ENCODE measurements at places on chromosomes 7 and 10. TPM values are rescaled to one million over a fixed set of nuclear protein-coding genes. Genes with fewer than 3 reads are reported as not detected.

- no peak for DNase-seq
Observed at GRCh38 chr7:284762-285722, 4.9 kb upstream of the FOXL3 start.

The TMEM184A gene
- 8.6 TPM for total RNA-seq

DNA sequence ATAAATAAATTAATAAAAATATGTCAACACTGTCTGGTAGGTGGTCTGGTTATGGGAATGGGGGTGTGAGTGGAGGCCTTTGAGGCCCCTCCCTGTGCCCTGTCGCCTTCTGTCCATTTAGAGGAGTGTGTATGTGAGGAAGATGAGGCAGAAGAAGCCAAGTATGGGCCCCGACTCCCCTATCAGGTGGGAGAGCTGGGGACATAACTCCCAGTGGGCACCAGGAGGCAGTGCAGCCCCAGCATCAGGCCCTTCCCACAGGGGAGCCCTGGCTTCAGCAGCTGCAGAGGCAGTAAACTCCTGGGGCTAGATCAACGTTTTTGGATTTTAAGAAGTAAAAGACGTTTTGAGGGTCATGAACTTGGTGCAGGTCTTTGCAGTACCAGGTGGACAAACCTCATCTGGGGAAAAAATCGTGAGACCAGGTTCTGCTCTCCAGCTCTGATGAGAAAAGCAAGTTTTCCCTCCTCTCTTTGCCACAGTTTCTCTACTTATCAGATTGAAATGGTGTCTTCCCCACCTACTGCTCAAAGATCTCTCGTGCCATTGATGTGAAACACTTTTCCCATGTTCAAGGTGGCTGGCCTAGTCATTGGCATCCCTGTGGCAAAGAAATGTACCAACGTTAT is 167.8 kb upstream of the EEPD1 start:
- DNase-seq: peak; percentile 69

The PAXIP1 gene
- 27.7 TPM for total RNA-seq

GRCh38 chr10:98340261-98340939 is 72.4 kb upstream of the LOXL4 start:
- no peak for DNase-seq

- DNase-seq: no peak
Observed at GRCh38 chr7:95095966-95096540, 188.7 kb downstream of the PPP1R9A start.

GRCh38 chr10:5656737-5657579 is 9.4 kb downstream of the ASB13 start:
- DNase-seq: no peak

- peak; percentile 40 for DNase-seq
Observed at GRCh38 chr7:21767300-21767900, 178.3 kb downstream of the CDCA7L start.

DNA sequence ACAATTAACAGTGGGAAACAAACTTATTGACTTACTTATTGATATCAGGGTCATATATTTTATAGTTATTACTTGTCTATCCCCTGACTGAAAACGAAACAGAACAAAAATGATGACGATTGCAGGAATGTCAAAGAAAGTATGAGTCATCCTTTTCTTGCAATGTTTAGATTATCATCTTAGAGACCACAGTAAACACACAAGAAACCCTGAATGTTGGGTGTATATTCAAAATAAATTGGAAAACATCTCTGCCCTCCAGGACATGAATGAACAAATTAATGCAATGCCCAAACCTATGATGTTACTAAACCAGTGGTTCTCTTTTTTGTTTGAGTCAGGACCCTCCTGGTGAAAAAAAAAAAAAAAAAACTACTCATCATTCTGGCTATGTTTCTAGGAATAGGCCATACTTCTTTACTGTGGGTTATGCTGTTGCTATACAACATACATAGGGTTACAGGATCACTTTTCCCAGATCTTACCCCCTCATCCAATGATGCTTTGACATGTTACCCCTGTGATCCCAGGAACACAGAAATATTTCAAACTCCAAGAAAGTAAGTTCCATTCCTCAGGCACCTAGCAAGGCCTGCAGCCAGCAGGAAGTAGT is 623.4 kb upstream of the IGFBP3 start:
- DNase-seq: no peak

The MACC1 gene
- total RNA-seq: 16.1 TPM

The BAIAP2L1 gene
- total RNA-seq: 32.7 TPM

DNA sequence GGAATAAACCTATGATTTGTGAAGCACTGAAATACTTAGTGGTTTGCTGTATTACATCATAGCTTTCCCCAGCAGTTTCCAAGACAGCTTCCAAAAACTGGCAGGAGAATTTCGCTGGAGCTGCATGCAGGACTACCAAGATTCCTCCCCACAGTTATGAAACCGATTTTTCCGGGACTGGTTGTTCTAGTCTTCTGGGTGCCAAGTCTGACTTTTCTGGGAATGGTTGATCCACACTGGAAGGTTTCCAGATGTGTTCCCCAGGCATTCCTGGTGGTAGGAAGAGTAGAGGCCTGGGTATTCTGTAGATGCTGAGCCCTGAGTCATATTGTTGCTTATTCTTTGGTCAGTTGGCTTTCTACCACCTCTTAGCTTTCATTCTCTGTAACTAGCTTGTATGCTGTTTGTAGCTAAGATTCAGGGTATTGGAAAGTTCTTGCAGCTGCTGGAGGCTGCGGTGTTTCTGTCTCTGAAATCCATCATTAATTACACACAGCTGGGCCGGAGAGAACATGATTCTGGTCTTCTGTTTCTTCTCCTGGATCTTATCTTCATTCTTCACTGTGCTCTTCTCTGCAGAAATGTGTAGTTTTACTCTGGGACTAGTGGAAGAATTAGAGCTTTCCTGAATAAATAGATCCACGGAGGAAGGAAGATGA is 6.3 kb downstream of the ABCC2 start:
- no peak for DNase-seq

The GATA3 gene
- 2.7 TPM for total RNA-seq

The HIPK2 gene
- 146 TPM for total RNA-seq

DNA sequence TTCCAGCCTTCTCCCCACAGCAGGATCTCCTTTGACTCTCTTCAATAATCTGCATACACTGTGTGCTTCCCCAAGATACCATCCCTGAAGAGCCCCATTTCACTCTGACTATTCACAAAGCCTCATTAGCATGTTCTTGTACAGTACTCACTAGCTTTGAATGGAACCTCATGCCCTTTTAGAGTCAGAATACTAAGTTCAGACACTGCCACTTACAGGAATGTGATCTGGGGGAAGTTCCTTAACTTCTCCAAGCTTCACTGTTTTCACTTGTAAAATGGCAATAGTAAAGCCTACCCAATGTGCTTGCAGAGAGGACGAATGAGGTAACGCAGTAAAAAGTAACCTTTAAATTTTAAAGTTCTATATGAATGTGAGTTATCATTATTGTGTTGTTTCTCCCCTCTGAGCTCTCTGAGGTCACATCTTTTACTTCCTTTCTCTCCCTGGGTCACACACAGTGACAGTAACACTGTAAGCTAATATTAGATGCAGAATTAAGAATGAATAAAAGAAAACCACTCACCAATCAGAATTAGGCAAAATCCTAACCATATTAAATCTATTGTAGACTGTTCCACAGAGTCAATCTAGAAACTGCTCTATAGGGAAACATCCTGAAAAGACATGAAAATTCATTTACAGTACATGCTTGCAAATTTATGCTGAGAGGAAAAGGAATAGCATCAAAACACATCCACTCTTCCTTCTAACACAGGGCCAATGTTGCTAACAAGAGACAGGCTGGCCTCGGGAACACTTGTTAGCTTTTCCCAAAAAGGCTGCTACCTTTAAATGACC is 64.2 kb upstream of the IL6 start:
- no peak for DNase-seq

- no peak for DNase-seq
Observed at GRCh38 chr7:98286093-98286539, 4.6 kb downstream of the BRI3 start.

DNA sequence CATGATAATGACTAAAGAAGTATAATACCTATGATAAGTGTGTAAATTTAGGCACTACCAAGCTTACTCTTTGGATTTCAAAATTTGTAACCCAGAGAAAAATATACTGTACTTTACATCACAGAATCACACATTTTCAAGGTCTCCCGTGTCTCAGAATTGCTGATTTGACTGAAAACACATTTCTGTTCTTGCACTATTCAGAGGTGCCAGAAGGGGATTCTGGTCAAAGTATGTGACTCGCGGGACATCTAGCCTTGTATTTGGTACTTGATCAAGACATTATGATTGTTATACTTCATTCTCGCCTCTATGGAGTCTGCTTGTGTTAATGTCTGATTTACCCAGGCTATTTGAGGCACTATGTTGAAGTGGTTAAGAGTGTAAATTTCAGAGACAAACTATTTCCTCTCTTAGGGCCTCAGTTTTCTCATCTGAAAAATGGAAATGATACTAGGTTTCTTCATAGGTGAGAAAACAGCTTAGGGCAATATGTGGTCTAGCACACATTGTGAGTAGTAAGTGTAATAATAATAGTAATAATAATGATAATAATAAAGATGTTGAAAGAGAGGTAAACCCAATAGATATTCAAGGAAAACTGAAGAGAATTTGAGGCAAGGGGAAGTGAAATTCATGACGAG is 320.4 kb downstream of the RNLS start:
- no peak for DNase-seq

DNA sequence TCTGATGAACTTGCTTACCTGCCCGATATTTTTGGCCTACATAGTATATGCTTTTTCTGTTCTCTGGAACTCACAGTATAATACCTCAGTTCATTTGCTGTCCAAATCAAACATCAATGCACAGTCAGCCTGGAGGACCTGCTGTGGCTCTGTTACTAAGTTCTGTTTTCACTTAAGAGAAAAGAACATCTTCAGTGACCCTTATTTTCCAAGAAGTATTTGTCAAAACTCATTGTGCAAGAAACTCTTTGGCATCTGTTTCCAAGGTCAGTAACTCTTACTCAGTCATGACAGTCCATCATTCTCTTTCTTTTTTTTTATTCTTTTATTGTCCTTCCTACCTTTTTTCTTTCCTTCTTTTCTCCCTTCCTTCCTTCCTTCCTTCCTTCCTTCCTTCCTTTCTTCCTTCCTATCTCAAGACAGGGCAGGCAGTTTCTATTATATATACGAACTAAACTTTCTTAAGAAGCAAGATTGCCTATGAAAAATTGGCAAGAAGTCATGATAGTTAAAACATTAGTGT is 37.8 kb upstream of the SEM1 start:
- no peak for DNase-seq

The CPA2 gene
- total RNA-seq: 85.0 TPM

DNA sequence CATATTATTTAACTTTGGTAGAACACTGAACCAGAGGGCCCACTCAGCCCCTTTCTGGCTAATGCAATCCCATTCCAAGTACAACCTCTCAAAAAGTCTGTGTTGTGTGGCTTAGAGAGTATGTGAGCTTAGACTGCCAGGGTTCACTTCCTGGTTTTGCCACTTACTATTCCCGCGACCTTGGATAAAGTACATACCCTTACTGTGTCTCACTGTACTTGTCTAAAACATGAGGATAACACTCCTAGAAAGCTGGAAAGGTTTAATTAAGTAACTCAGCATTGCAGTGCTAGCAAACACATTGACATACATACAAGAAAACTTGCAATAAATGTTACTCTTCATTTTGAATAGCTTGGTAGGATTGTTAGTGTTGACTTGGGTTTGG is 215.8 kb downstream of the CHCHD3 start:
- DNase-seq: no peak

The FAM25C gene
- total RNA-seq: not detected

DNA sequence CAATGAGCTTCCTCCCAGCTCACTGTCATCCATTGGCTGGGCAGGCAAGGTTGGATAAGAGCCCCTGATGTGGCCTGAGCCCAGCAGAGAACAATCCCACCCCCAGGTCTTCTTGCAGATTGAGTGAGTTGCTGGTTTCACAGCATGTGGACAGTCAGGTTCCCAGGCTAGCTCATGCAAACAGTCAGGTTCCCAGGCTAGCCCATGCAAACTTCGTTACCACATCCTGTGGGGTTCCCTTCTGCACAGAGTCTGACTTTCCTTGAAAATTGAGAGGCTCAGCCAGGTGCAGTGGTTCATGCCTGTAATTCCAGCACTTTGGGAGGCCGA is 67.1 kb downstream of the TMEM130 start:
- no peak for DNase-seq

The DDX21 gene
- total RNA-seq: 38.2 TPM

The ASL gene
- 35.9 TPM for total RNA-seq

The UNCX gene
- total RNA-seq: not detected

The CPA1 gene
- 23.7 TPM for total RNA-seq

The RET gene
- 1.5 TPM for total RNA-seq

The BLNK gene
- total RNA-seq: 1.8 TPM

- no peak for DNase-seq
Observed at GRCh38 chr7:29350351-29350750, 155.8 kb downstream of the CHN2 start.

GRCh38 chr7:63998549-63998948 is at the start of gene ZNF722:
Gene ZNF722, plus strand, starts transcription at chr7:63998849. Its CDS starts 113 bp downstream, at chr7:63998962.
- no peak for DNase-seq

DNA sequence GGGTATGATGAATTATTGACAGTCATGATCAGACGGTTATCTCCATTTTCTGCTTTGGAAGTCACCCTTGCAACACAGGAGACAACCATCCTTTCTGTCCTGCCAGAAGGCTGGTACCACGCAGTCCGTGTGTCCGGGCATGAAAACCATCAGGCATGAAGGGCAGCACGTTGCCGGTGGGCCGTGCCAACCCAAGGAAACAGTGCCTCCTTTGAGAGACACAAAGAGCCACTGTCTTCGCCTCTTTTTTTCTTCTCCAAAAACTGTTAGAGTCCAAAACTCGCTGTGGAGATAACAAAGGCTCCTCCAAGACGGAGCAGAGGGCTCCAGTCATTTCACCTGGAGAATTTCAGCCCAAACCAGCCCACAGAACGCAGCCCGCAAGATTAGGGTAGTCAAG is 60.4 kb upstream of the ARHGAP21 start:
- no peak for DNase-seq

- DNase-seq: no peak
Observed at GRCh38 chr10:124921261-124921660, 20.7 kb upstream of the ZRANB1 start.

GRCh38 chr7:68073701-68074100 is 1077.1 kb downstream of the TYW1 start:
- no peak for DNase-seq

- DNase-seq: no peak
Observed at GRCh38 chr10:49120911-49121310, 5.6 kb upstream of the VSTM4 start.

GRCh38 chr7:41621953-41622831 is 80.7 kb downstream of the INHBA start:
- DNase-seq: no peak

DNA sequence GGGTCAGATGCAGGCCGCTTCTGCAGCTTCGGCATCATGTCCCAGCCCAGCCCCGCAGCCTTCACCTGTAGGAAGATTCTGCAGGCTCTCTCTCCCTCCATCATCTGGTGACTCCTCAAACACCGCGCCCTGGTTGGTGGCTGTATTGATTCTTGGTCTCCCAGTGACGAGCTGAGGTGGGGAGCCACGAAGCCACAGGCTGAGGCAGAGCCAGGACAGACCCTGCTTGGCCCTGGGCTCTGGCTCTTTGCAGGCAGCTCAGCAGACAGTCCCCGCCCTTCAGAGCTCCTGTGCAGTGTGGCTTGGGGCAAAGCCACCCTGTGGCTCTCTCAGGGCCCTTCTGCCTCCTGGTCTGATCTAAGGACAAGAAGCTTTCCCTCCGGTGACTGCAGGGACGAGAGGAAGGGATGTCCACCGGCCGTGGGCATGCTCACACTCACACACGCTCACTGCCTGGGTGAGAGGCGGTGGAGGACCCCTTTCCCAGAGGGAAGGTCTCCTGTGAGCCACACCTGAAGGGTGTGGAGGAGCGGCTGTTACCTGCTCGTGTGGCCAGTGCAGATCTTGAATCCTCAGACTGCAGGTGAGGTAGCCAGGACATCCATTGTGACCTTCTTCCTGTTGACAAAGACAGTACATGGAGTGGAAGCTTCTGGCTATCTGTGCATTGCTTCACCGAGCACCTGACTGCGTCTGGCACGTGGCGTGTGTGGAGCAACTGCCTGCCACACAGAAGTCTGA is 79.6 kb downstream of the INPP5A start:
- no peak for DNase-seq

Data from progenitor cell of endocrine pancreas (in vitro differentiated cells).